ENCODE measurements at places on chromosomes 2 and 18.

DNA sequence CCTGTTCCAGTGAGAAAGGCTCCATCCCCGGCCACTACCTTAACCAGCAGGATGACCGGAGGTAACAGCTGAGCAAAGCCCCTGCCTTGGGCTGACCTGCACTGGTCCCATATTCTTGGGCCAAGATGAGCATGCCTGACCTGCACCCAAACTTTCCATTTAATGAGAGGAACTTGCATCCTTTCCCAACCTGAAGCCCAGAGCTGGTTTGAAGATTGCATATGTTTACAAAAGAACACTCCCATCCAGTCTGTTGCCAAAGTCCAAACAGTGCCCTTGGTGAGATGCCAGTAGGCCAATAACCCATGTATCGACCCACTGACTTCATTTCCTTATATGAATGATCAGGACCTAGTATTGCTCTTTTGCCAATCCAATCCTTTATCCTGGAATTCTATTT is 5.5 kb upstream of the NPAS2 start:
- no peak for DNase-seq

DNA sequence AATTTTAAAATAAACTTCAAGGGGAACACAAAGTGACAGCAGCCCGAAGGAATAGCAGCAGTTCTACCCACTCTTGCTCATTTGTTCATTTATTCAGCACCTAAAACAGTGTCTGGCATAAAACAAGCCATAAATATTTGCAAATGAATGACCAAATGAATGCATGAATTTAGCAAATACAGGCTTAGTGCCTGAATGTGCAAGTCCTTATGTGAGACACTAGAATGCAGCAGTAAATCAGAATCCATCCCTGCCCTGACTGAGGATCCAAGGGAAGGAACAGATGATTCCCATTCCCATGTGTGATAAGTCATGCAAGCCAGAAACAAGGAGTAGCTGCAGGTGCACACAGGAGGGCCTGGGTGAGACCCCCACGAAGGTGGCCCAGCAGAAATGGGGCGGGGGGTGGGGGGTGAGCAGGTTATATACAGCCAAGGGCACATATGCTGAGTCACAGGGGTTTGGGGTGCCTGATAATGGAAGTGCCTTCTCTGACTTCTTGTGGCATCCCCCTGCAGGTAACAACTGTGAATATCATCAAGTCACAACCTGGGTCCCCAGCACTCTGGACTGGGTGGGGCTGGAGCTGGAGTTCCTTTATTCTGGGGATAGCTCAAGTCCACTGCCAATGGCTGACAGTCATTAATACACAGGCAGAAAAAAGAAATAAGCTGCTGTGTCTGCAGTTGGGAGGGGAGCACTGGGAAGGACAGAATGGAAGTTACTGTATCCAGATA is 311.9 kb downstream of the TXNL1 start:
- DNase-seq = no peak

DNA sequence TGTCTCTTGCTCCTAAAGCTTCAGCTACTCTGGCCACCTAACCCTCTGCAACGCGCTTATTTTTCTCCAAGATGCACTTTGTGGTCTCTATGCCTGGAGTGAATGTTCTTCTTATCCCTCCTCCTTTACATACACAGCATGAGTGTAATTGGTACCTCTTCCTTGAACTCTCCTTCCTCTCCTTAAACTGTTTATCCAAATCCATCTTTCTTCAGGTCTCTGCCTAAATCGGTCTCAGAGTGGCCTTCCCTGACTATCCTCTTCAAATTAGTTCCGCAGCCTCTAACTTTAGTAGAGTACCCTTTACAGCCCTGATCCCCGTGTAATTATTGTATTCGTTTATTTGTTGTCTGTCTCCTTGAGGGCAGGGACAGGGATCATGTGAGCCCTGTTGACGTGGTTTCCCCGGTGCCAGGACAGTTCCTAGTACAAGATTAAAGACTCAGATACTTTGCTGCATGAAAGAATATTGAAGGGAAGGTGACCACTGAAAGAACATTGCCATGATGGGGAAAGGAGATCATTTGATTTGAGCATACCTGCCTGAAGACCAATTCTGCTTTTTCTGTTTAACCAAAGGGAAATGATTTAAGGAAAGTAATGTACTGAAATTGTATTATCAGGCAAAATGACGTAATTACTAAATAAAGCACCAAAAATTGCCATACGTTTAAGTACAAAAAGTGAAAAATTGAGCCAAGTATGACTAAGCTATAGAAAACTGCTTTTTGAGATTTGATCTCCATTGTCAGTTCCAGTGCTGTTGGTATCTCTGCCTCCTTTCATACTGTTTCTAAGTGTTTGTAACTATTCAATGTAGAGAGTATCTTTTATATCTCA is 1.2 kb downstream of the CNOT9 start:
- DNase-seq = no peak

- DNase-seq = no peak
These were observed 19.3 kb upstream of the MC2R start for GRCh38 chr18:13934676-13935075.

- no peak for DNase-seq
These were observed 373.1 kb downstream of the CMPK2 start for GRCh38 chr2:6492573-6492972.

DNA sequence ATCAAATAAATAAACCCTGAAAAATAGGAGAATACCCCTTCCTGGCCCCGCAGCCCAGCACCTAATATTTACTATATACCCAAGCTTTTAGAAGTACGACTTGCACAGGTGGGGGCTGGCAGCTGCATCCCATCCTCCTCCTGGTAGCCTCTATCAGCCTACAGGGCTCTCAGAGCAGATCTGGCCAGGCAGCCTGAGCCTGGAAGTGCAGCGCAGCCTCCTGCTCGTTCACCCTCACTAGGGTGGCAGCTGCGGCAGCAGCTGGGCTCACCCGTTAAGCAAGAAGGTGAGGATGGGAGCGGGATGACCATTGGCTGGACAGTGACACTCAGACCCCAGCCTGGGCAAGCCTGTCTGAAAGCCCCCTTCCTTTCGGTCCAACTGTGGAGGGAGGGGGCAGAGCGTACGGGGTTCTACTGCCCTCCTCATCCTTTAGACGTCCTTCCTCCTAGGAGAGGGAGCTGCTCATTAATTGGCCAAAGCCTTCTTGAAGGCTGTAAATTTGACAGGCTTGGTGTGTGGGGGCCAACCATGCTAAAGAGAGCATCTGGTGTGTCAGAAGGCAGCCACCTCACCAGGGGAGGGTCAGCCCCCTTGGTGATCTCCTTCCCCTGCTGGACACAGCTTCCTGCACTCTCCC is 23.3 kb downstream of the MPHOSPH10 start:
- no peak for DNase-seq

GRCh38 chr2:229855116-229855515 is 66.7 kb downstream of the TRIP12 start:
- peak; percentile 27 for DNase-seq

- no peak for DNase-seq
These were observed 179.6 kb upstream of the SLC39A10 start for GRCh38 chr2:195477248-195477995.

DNA sequence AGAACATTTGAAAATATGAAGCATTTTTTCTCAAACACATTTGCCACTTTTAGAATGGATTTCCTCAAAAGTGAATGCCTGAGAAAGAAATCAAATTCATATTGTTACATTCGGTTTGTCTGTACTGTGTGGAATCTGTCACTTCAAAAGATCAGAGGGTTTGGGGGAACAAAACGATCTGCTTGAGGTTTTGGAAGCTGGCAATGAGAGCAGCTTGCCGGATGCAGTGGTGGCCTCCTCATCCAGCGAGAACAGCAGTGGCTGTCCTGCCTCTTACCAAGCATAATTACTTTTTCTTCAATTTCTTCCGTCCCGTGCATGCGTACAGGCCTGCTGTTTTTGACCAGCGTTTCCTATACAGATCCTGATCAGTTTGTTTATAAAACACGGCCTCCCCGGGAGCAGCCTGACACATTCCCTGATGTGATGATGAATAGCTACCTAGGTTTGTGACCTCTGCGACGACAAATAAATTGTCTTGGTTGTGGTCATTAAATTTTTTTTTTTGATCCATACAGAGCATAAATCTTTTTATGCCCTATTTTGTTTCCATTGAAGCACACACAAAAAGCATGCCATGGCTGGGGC is 45.2 kb downstream of the ITGA6 start:
- DNase-seq = no peak

DNA sequence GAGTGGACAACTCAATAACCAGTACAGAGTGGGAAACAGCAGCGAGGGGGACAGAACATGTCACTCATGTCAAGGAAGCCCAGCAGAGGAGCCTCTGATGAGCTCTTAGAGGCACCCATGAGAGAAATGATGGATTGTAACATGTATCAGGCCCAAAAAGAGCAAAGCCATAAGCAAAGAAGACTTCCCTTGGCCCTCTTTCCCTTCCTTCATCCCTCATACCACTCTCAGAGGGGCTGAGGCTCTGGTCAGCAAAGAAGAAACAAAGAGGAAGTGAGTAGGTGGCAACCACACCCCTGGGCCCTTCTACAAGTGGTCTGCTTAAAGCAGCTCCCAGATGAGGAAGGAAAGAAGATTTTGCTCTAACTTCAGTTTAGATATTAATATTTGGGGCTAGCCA is 112.8 kb downstream of the CDC42EP3 start:
- no peak for DNase-seq

DNA sequence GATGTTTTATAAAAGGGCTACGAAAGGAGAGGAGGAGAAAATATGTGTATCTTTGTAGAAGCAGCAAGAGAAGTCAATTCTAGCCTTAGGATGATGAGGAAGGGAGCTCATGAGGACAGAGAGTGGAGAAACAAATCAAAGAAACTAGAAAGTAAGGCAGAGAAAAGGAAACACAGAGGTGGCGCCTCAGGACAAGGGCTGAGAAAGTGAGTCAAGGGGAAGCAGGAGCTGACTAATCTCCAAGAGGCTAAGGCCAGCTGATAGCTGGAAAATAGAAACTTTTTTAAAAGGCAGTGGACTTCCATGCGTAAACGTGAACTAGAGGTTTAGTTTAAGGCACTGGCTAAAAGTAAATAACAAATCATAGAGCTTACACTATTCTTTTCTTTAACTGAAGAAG is 173.3 kb downstream of the ANKRD44 start:
- DNase-seq = no peak

- no peak for DNase-seq
These were observed 362.8 kb upstream of the HS6ST1 start for GRCh38 chr2:128681507-128681906.

GRCh38 chr2:145007093-145007959 is 487.4 kb upstream of the ZEB2 start:
- no peak for DNase-seq

GRCh38 chr18:31943878-31944816 is 1.2 kb upstream of the TRAPPC8 start:
- DNase-seq = no peak

GRCh38 chr2:46328829-46329228 is 31.6 kb downstream of the EPAS1 start:
- DNase-seq = no peak

DNA sequence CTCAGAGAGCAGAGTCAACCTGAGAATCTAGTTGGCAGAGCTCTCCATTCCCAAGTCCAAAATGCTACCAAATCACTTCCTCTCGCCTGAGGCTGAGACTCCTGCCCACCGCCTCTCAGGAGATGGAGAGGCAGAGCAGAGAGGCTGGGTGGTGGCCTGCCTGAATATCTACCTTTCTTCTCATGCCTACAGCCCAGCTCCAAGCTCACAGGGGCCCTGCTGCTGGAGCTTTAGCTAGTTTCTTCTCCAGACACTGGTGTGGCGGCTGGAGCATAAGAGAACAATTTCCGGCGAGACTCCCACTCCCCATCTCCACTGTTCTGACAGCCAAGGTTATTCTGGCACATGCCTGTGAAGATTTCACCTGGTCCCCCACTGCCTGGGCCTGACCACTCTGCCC is 8.1 kb upstream of the CYP26B1 start:
- no peak for DNase-seq

DNA sequence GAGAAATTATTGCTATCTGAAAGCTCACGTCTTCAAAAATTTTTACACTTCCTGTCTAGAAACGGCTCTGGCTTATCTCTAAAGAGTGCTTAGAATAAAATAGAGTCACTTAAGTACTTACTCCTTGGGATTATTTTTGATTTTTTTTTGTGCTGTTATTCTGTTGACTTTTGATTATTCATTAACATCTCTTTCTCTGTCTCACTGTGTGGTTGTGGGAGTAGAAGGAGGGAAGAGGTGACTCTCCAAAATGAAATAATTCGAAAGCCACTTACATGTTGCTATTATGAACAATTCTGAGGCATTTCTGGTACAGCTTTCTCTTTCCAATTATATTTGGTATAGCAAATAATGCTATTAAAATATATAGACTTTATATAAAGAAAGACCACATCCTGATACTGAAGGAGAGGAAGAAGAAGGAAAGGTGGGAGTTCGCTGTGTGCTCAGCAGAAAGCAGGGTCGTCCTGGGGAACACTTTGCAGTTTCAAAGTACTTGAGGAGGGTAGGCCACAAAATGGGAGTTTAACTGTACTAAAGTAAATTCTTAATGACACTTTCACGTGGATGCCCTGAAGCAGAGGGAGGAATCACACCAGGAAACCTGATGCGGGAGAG is 9.6 kb upstream of the MMADHC start:
- no peak for DNase-seq

DNA sequence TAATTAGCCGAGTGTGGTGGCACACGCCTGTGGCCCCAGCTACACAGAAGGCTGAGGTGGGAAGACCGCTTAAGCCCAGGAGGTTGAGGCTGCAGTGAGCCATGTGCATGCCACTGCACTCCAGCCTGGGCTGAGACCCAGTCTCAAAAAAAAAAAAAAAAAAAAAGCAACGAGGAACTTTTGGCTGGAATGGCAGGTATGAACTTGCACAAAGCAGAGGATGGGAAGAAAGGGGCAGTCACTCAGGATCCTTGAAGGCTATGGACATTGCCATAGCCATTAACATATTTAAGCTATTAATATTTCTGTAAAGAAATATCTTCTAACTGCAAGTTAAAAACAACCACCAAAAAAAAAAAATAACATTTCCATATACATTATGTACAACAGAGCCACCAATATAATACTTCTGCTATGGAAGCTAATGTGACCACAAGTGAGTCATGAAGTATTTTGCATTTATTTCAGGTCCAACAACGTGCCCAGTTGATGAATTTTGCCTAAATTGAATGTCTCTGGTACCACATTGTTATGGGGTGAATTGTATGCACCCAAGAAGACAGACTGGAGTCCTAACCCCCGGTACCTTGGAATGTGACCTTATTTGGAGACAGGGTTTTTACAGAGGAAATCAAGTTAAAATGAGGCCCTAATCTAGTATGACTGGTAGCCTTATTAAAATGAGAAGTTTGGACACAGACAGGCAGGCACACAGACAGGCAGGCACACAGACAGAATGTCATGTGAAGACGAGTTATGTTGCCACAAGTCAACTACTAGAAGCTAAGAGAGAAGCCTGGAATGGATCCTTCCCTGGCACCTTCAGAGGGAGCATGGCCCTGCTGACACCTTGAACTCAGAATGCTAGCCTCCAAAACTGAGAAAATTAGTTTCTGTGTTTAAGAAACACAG is 102.8 kb downstream of the RBMS1 start:
- DNase-seq = no peak

DNA sequence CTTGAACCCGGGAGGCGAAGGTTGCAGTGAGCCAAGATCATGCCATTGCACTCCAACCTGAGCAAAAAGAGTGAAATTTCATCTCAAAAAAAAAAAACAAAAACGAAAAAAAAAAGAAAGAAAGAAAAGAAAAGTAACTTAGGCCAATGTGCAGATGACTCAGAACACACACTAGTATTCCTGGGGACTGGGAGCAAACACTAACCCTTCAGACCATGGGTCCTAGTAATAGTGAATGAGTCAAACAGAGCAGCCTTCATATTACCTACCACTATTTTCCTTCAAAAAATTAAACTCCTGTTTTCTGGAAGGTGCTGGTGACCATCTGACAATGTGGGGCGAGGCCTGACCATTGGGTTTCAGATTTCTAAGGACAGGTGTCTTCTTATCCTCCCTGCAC is 253.4 kb downstream of the PIEZO2 start:
- no peak for DNase-seq

- DNase-seq = no peak
These were observed 270.7 kb downstream of the PIEZO2 start for GRCh38 chr18:10878703-10879102.
